ENCODE measurements at places on chromosomes 2 and 18. TPM values are rescaled to one million over a fixed set of nuclear protein-coding genes. Genes with fewer than 3 reads are reported as not detected.

DNA sequence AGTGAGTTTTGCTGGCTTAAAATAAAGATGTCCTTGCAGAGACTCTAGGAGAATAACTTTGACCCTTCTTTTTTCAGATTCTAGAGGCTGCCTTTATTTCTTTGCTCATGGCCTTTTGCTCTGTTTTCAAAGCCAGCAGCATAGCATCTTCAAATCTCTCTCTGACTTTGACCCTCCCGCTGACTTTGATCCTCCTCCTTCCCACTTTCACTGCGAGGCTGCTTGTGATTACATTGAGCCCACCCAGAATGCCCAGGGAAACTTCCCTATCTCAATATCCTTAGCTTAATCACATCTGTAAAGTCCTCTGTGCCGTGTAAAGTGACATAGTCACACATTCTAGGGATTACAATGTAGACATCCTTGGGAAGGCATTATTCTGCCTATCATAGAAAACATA lies 23.9 kb downstream of the TACR1 start:
- DNase-seq: no peak

GRCh38 chr18:49016648-49017539 lies 66.1 kb upstream of the SMAD7 start:
- DNase-seq: no peak

DNA sequence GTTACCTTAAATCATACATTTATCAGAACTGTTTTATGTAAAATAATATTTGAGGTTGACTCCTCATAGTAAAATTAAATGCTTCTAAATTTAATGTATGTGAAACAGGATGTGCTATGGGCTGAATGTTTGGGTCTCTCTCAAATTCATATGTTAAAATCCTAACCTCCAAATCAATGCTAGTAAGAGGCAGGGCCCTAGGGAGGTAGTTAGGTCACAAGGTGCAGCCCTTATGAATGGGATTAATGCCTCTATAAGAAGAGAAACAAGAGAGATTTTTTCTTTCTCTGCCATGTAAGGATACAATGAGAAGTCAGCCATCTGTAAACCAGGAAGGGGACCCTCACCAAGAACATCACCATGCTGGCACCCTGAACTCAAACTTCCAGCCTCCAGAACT lies 67.2 kb upstream of the ETAA1 start:
- DNase-seq: no peak

The GAREM1 gene
- 6.3 TPM for total RNA-seq

Measured in right lobe of liver (tissue), 6 donors.